ENCODE measurements at places on chromosomes 6 and 20. TPM values are rescaled to one million over a fixed set of nuclear protein-coding genes. Genes with fewer than 3 reads are reported as not detected.

The BMP7 gene
- not detected for total RNA-seq

The WFDC10B gene
- not detected for total RNA-seq

The FLRT3 gene
- 0.54 TPM for total RNA-seq

The ZNF133 gene
- 14.6 TPM for total RNA-seq

The ARMH2 gene
- not detected for total RNA-seq

The TUBB2B gene
- 2.9 TPM for total RNA-seq

The OXT gene
- not detected for total RNA-seq

The CLDN20 gene
- not detected for total RNA-seq

The OPRL1 gene
- 0.63 TPM for total RNA-seq

The CCN6 gene
- total RNA-seq, result not detected

The ARG1 gene
- not detected for total RNA-seq

The KIF25 gene
- total RNA-seq, result not detected

The GPRC6A gene
- not detected for total RNA-seq

The F13A1 gene
- not detected for total RNA-seq

The SERAC1 gene
- total RNA-seq, result 11.2 TPM

The SCRT2 gene
- not detected for total RNA-seq

Measured in fibroblast of the aortic adventitia (primary cell).